ENCODE measurements at places on chromosomes 6 and 20. TPM values are rescaled to one million over a fixed set of nuclear protein-coding genes. Genes with fewer than 3 reads are reported as not detected.

Gene WFDC11
- not detected for total RNA-seq

Gene HMGA1
- 736 TPM for total RNA-seq

Gene CD109
- 0.08 TPM for total RNA-seq

Gene RUNX2
- total RNA-seq, result 0.27 TPM

Gene PHACTR1
- total RNA-seq, result 15.4 TPM

Gene APMAP
- total RNA-seq, result 24.3 TPM

Gene OR2H2
- not detected for total RNA-seq

Gene C6orf62
- total RNA-seq, result 81.2 TPM

Gene MACROD2
- 4.5 TPM for total RNA-seq

Gene TAP1
- total RNA-seq, result 75.0 TPM

Gene NT5E
- not detected for total RNA-seq

Gene CLPSL1
- total RNA-seq, result not detected

Gene RAB22A
- total RNA-seq, result 13.4 TPM

Gene NHLRC1
- not detected for total RNA-seq

Gene ANGPT4
- not detected for total RNA-seq

Gene CASS4
- 0.18 TPM for total RNA-seq

Gene FAM209B
- total RNA-seq, result not detected

Gene SERPINB1
- 3.5 TPM for total RNA-seq

Gene ELMO2
- 33.5 TPM for total RNA-seq

Gene HLA-DQA1
- total RNA-seq, result 31.2 TPM

Gene THBS2
- total RNA-seq, result not detected

Gene ATP6V1G2
- total RNA-seq, result 15.9 TPM

Gene HAO1
- not detected for total RNA-seq

Gene SLC22A3
- not detected for total RNA-seq

Gene C6orf52
- 1.0 TPM for total RNA-seq

Gene GJA10
- not detected for total RNA-seq

Gene DYNLT2
- 7.5 TPM for total RNA-seq

Gene TRIM10
- not detected for total RNA-seq

Gene IL17F
- not detected for total RNA-seq

Measured in OCI-LY7 (cell line).